Stimulated activated CD4-positive, alpha-beta T cell treated with anti-CD3 and anti-CD28 coated beads, Interleukin-4, amount 100 ng/mL, for 4 hours (primary cell): ENCODE measurements at places on chromosomes 6 and 20.

DNA sequence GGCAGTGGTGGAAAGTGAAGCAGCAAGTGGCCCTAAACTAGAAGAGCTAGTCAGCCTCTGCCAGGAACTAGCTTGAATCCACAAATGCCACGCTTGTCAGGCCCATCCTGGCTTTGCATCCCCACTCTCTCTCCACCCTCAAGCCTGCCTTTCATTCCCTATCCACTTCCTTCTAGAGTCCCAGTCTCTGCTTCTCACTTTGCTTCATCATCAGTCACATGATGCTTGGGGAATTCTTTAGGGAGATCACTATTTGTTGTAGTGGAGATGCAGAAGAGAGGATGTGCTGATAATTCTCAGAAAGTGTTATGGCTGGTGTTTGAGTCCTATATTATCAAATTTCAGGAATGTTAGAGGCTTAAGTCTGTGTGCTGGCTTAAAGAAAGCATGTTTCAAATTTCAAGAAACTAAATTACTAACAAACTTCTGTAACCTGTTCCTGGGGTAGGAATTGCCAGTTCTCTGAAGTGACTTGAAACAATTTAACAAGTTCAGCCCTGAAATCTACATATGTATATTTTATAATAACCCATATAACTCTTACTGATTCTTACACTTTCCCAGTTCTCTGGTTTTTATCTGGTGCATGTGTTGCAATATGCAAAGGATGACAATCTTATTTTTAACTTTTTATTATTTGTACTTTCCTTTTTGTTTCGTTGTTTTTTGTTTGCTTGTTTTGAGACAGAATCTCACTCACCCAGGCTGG, 7.5 kb downstream of the TRIM39 start:
- DNase-seq, result no peak

- DNase-seq, result no peak
Observed at GRCh38 chr6:37602801-37603200, 94.9 kb downstream of the MDGA1 start.

- DNase-seq, result no peak
Observed at GRCh38 chr6:134103006-134103405, 50.6 kb upstream of the SLC2A12 start.

DNA sequence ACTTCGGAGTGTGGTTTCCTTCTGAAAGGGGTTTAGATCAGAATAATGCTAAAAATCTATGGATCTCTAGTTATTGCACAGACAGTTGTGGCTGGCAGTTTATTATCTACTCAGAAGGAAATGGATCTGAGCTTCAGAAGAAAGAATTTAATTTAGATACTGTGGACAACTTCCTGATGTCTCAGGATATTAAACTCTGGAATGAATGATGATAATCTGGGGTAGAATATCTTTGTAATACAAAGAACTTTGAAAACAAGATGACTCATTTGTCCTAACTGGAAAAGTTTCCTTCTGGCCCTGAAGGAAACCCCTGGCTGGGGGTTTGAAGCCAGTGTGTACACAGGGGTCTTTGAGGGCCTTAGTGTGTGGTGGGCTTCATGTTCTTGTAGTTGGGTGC, 78.0 kb downstream of the EDN3 start:
- DNase-seq, result no peak

- no peak for DNase-seq
Observed at GRCh38 chr6:72946774-72947173, 278.5 kb downstream of the KHDC1L start.

GRCh38 chr6:111777357-111777756, 95.9 kb downstream of the FYN start:
- DNase-seq, result no peak

- no peak for DNase-seq
Observed at GRCh38 chr6:42113936-42114636, 28.3 kb downstream of the C6orf132 start.

- no peak for DNase-seq
Observed at GRCh38 chr6:128511506-128511905, 8.9 kb downstream of the PTPRK start.
